Right cardiac atrium (tissue), 5 donors: ENCODE measurements at places on chromosomes 4 and X. TPM values are rescaled to one million over a fixed set of nuclear protein-coding genes. Genes with fewer than 3 reads are reported as not detected.

Gene EPHA5
- 0.96 TPM for total RNA-seq

Gene KCTD8
- 0.25 TPM for total RNA-seq

Gene UBE2D3
- 258 TPM for total RNA-seq

Gene XPNPEP2
- total RNA-seq: 2.5 TPM

Gene TMPRSS11D
- not detected for total RNA-seq

Gene JADE1
- total RNA-seq: 41.0 TPM

Gene ARHGEF38
- not detected for total RNA-seq

Gene SLC9B1
- total RNA-seq: 0.94 TPM

- DNase-seq: no peak
These were observed 22.4 kb upstream of the ARMCX4 start for GRCh38 chrX:101462892-101463291.

GRCh38 chrX:18985186-18985435, 1.2 kb upstream of the PHKA2 start:
- DNase-seq: no peak

DNA sequence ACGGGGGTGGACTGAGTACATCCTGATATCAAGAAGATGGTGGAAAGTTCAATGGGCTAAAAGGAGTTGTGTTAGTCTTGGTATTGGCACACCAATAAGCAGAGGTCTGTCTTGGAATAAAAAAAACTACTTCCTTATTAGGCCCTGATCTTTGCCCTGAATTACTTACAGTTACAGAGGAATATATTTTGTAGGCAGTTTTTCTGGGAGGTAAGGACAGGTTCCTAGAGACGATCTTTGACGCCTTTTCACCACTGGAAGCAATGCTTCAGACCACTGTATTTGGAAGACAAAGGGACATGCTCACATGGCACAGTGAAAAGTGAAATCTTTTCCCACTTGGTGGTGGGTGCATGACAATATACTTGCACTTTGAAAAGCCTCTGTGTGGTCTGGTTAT, 618 bp upstream of the XK start:
- DNase-seq: no peak

DNA sequence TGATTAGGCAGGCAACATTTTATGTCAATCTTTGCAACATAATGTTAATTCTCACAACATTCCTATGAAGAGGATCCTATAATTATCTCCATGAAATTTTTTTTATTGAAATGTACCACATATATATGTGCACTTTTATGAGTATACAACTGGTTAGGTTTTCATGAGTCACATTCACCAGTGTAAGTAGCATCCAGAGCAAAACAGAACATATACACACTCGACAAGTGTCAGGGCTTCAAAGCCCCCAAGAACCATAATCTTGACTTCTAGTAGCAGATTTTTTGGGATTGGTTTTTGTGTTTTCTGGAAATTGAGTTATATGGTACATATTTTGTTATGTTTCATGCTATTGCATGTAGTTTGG, 62.4 kb downstream of the ARHGAP10 start:
- DNase-seq: no peak

DNA sequence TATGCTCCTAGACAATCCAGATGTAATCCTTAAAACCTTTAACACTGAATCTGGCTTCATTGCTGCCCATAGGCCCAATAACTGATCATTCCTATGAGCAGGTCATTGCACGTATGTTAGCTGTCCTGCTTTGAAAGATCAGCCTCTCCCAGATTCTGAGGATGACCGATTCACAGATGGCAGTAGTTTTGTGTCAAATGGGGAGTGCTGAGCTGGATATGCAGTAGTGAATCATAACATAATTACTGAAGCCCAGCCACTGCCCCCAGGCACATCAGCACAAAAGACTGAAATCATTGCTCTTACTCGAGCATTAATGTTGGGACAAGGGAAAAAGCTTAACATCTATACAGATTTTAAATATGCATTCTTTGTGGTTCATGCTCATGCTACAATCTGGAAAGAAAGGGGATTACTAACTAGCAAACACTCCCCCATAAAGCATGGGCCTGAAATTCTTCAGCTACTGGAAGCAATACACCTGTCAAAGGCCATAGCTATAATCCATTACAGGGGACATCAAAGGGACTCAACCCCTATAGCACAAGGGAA, 16.4 kb upstream of the ZNF280C start:
- DNase-seq: no peak

DNA sequence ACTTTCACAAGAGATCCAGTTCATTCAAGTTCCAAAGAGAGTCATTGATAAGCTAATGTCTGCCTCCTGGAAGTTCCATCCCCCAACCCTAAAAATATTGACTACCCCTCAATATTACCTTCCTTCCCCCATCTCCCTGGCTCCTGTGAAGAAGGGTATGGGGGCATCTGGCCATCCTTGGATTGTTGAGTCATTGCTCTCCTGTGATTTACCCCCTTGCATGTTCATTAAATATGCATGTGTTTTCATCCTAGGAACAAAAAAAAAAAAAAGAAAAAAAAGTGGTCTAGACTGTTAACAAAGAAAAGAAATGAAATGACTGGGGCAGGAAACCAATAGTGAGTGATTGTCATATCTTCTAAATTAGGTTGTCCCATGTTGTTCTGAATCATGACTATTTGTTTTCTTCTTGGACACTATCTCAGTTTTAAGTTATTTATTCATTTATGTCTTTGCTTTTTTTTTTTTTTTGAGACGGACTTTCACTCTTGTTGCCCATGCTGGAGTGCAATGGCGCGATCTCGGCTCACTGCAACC, 51.9 kb upstream of the HUWE1 start:
- DNase-seq: no peak

DNA sequence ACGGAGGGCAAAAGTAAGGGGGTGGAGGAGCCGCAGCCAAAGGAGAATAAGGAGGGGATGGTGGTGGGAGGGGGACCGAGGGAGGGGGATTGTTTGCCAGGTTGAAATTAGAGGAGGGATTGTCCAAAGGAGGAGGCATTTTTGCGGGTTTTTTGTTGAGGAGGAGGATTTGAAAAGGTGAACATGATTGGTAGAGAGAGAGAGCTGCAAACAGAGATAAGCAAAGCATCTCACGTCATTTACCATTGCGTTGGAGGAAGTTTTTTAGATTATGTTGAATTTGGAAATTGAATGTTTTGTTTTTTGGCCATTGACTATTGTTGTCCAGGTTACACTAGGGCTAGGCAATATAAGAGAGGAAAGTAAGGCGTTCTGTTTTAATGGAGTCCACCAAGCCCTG, 54.5 kb upstream of the ABCB7 start:
- no peak for DNase-seq

GRCh38 chrX:96424007-96424406, 260.6 kb upstream of the DIAPH2 start:
- no peak for DNase-seq

DNA sequence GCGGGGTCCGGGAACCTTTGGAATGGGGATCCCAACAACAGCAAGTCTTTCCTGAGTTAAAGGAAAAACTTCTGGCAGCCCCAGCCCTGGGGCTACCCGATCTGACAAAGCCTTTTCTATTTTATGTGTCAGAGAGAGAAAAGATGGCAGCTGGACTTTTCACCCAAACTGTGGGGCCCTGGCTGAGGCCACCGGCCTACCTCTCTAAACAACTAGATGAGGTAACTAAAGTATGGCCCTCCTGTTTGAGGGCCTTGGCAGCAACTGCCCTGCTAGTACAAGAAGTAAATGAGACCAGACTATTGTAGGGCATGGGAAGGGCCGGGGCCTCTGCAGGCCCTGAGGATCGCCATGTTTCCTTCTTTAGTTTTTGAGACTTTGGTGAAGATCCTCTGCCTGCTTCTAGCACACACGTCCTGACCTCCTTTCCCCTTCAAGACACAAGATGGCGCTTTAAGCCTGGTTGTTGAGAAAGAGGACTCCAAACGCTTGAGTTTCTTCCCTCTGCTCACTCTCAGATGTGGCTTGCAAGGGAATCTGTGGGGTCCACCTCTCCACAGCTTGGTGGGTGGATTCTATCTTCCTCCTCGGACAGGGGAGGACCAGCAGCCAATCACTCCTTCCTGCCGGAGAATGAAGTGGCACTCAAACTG, 18.5 kb upstream of the DRD5 start:
- DNase-seq: no peak

GRCh38 chr4:73777612-73778011, 37.2 kb downstream of the CXCL8 start:
- DNase-seq: no peak

GRCh38 chr4:65651031-65651430, 19.3 kb downstream of the EPHA5 start:
- DNase-seq: no peak

- DNase-seq: no peak
These were observed 389.4 kb downstream of the PABPC4L start for GRCh38 chr4:133812236-133812635.

DNA sequence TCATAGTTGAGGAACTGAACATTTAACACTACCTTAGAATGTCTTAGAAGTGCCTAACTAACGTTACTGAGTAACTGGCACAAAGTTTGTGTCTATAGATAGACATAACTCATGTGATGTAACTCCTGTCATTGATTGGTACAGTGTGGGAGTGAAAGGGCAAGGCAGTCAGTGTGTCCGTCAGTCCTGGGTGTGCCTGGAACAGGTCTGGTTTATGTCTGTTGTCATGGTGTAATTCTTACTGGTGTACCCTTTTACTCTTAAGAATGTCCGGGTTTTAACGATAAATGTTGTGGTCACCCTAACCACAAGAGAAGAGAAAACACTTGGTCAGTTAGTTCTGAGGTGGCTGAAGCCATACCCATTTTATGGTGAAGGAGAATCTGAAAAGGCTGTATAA, 93.1 kb upstream of the ESX1 start:
- no peak for DNase-seq

GRCh38 chr4:46924789-46925529, 15.9 kb upstream of the COX7B2 start:
- no peak for DNase-seq
